ENCODE measurements at places on chromosomes 13 and 19.

DNA sequence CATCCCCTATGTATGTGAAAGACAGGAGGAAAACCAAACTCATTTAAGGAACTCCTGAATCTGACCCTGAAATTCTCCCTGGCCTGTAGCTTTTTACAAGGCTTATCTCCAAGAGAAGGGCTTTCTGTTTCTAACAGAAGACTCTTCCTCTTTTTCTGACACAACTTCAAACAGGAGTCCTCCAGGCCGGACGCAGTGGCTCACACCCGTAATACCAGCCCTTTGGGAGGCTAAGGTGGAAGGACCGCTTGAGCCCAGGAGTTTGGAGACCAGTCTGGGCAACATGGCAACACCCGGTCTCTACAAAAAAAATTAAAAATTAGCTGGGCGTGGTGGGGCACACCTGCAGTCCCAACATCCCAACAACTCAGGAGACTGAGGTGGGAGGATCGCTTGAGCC, 41.9 kb downstream of the CARS2 start:
- DNase-seq = no peak

- DNase-seq = peak; percentile 39
Measured at GRCh38 chr19:12983542-12984142, 11.6 kb upstream of the NFIX start.

GRCh38 chr13:21671620-21672286, 880 bp downstream of the FGF9 start:
- DNase-seq = peak; percentile 30

GRCh38 chr19:55432241-55432959, 10.7 kb downstream of the SHISA7 start:
- DNase-seq = no peak

- no peak for DNase-seq
Measured at GRCh38 chr13:31246918-31247317, 47.1 kb downstream of the B3GLCT start.

- no peak for DNase-seq
Measured at GRCh38 chr19:43776286-43776685, 4.5 kb downstream of the KCNN4 start.

All from NCI-H345 (cell line).